ENCODE measurements at places on chromosomes 4 and X.

DNA sequence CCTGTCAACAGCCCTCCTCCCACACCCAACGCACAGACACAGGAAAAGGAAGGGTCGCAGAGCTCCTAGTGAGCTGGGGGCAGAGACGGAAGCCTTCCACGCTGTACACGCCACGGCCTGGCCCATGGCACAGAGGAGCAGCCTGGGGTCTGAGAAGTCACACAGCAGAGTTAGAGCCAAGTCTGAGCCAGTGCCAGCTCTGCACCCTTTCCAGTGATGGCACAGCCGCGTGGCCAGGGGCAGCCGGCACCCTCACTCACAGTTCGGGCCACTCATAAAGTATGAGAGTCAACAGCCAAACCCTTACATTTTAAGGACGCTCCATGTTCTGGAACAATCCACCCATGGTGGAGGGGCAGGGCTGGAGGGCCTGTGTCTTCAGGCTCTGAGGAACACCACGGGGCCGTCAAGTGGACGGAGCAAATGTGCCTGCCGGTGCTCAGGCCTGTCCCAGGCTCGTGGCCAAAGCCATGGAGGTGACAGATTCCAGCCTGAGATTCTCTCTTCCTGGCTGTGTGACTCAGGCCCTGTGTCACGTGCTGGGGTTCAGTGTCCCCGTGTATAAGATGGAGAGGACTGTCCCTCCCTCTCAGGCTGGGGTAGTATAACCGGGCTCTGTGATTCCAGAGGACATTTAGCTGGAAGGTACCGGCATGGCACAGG, 91.2 kb downstream of the ABLIM2 start:
- no peak for DNase-seq

DNA sequence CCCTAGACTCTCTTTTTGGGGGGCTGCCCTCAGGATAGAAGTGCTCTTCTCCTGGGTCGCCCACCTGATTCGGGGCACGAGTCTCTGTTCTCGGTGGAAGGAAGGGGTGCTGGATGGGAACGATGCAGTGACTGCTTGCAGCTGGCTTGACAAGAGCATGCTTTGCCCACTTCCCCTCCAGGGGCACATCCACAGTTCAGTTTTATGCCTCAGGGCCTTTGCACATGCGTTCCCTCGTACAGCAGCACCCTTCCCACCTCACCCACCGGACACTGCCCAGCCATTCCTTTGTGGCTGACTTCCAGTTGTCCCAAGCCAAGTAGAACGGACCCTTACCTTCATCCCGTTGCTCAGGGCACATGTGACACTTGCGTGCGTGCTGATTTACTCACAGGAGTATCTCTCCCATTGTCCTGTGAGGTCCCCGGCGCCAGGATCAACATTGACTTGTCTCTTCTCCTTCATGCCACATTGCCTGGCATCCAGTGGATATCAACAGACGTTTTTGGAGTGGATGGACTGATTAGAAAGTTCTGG, 60.0 kb downstream of the C4orf50 start:
- no peak for DNase-seq

DNA sequence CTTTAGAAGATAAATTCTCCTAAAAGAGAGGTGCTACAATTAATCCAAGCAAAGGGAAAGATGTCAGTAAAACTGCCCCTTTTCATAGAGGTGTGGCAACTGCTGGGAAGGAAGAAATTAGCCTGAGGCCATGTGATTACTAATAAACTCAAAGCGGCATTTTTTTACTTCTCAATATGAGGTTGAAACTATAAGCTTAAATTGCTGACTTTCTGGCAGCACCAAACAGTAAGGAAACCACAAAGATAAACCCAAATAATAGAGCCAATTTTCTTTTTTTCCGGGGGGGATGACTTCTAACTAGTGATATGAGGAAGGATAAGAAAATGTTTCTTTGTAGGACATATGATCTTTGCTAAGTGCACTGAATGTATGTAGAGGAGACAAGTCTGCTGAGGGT, 30.9 kb downstream of the AR start:
- DNase-seq, result peak; percentile 1

DNA sequence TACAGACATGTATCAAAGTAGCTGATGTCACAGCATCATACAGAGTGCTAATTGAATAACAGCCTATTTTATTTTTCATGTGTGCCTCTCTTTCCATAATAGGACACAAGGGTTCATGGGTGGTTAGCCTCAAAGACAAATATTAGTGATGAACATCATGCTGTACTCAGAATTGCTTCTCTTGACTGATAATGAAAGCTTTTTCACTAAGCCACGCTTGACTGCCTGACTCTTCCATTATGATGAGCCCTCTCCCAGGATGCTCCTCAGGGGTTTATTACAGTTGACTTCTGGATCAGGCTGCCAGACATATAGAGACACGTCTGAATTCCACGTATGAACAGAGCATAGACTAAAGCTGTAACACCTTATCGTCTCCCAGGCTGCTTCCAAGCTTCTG, 2757.5 kb downstream of the PCDH7 start:
- no peak for DNase-seq

- DNase-seq, result no peak
Measured at GRCh38 chr4:55546506-55546755, 278 bp downstream of the CLOCK start.

DNA sequence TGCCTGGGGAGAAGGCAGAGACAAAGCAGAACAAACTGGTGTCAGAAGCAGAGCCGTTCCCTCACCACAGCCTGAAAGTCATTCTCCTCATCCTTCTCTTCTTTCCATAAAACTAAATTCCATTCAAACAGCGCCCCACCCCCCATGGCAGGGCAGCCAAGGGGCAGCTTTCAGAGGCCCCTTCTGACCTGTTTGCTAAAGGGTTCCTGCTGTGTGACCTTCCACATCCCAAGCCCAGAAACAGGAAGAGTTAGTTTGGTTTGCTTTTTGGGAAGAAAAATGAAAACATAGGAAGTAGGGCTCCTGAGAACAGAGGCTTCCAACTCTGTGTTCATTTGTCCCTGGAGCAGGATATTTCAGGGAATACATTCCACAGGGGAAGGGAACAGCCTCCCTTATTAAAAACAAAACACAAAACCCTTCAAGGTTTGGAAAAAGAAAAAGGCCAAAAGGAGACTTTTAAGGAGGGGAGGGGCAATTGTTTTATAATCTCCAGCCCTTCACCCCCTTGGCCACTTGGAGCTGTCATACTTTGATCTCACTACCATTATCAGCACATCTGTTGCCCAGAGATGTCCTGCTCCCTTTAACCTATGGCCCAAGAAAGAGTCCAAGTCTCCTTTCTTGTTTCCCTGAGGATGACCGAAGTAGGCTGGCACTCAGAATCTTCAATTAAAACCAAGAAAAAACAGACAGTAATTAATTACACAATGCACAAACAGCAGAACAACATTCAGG, 25.3 kb downstream of the STARD8 start:
- DNase-seq, result no peak

- peak; percentile 28 for DNase-seq
Measured at GRCh38 chrX:63686878-63687714, 97.9 kb downstream of the ARHGEF9 start.

DNA sequence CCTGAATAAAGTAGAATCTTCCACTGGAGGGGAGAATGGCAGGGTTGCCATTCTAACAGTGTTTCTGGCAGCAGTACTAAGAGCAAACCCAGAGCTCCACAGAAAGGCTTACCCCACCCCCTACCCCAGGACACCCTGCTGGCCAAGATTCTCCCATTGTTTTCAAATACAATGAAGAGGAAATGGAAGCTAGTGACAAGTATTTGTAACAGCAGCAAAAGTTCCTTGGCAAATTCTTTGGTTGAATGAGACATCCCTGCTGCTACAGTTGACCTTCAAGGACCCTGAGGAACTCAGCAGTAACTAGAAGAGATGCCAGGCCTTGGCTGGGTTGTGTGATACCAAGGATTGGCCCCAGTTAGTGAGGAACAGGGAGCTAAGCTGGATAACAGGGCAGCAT, 124.2 kb upstream of the DGKK start:
- no peak for DNase-seq

GRCh38 chrX:125810856-125811255, 355.2 kb downstream of the DCAF12L2 start:
- no peak for DNase-seq

GRCh38 chrX:102958794-102959193, 21.7 kb downstream of the RAB40AL start:
- no peak for DNase-seq

DNA sequence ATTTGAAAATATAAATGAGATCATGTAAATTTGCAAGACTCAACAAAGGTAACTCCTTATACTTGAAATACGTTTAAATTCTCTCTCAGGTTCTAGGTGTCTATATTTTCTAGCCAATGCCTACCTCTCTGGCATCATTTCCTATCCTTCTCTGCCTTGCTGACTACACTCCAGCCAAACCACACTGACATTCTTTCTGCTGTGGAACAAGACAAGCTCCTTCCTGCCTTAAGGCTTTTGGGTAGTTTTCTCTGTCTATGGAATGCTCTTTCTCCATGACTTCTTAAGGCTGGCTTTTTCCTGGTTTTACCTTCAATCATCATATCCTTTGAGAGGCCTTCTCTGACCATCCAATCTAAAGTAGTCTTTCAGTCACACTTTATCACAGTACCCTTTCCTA, 201.0 kb downstream of the SPRY1 start:
- DNase-seq, result no peak

GRCh38 chr4:186021461-186022167, 47.3 kb upstream of the TLR3 start:
- DNase-seq, result peak; percentile 78

- DNase-seq, result no peak
Measured at GRCh38 chr4:95627024-95627605, 78.3 kb upstream of the UNC5C start.

- no peak for DNase-seq
Measured at GRCh38 chr4:180641495-180641894, 1601.7 kb upstream of the TENM3 start.

GRCh38 chr4:168882650-168883233, 127.3 kb downstream of the CBR4 start:
- no peak for DNase-seq

DNA sequence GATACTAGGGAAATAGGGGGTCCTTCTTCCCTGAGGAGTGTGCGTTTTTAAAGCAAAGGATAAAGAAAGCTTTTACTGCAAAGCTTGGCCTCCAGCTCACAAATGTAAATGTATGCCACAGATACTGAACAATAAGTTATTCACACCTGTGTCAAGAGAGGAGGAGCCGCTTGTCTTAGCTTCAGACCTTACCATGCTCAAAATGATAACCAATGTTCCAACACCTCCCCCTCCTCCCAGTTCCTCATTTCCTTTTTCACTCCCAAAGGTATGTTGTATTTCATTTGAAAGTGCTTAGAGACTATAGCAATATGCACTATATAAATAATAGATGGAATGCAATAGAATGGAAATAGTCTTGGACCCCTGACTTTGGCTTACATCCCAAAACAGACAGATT, 47.0 kb upstream of the RAPGEF2 start:
- DNase-seq, result no peak

DNA sequence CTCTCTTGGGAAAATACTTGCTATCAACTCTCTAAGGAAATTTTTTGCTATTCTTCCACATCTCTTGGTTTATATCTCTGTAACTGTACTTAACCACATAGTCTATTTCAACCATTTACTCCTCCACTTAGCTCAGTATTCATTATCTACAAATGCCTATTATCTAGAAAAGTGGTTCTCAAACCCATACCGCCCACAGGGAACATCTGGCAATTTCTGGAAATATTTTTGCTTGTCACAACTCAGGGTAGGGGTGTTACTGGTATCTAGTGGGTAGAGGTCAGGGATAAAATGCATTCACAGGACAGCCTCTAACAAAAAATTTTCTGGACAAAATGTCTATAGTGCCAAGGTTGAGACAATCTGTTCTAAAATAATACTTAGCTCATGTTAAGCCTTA, 14.4 kb downstream of the ATRX start:
- no peak for DNase-seq

DNA sequence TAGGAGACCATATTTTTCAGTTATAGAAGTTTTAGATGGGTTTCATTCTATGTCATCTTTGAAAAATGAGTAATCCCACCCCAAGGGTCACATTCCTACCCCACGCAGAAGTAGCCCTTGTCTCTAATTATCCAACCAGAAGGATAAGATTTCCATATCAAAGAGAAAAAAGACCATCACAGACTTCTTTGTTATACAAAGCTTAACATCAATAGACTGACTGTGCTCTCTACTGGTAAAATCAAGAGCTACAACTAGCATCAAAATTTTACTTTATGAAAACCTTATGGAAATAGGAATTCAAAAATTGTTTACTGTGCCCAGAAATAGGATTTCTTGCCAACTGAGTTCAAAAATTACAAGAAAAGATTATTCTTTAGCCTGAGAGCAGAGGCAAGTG, 24.9 kb downstream of the TNMD start:
- DNase-seq, result peak; percentile 50

DNA sequence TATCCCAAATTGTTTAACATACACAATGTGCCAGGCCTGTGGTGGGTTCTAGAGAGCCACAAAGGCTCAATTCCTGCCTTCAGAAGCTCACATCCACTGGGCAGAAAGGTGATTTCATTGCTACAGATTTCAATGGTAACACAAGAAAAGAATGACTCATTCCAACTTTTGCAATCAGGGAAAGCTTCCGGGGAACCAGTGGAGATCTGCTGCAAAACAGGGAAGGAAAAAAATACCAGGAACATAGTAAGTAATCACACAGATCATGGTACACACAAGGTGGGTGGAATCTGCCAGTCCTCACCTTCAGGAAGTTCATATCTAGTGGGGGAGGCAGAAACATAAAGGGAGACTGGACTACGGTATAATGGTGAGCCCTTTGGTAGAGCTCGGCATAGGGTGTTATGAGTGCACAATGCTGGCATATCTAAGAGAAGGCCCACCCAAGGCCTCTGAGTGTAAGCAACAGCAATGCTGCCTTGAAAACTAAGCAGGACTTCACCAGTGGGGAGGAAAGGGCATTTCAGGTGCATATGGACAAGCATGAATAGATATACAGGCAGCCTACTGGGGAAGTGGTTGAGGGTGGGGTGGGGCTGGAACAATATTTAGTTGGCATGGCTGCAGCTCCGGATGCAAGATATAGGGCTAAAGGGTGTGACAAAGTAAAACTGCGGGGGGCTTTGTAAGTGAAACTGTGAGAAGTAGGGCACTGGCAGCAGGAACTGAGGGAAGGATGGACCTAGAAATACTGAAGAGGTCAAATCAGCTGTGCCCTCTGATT, 24.2 kb downstream of the GPRIN3 start:
- DNase-seq, result no peak

DNA sequence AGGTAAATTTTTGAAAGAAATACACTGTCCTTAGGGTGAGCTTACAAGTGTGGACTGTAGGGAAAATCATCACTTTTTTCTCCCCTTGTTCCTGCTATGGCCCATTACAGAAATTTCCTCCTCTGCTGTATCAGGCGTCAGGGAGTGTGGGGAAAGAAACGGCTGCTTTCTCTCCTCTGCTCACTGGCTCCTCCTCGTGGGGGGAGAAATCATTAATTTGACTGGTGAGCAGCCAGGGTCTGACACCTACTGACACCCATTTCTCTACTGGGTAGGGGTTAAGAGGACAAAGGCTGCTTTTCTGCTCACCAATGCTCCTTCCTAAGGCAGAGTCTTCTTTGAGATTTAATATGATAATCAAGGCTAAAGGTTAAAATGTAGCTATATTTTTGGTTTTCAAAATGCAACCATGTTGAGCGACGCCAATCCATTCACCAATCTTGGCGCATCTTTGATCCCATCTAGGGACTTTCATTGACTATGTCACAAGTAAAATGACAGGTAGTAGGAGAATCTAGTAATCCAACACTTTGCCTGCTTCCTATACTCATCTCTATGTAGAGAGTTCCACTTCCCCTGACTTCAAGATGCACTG, 25.1 kb downstream of the SETD7 start:
- DNase-seq, result peak; percentile 90

Measured in COLO829 (cell line).